ENCODE measurements at places on chromosomes 7 and 10. TPM values are rescaled to one million over a fixed set of nuclear protein-coding genes. Genes with fewer than 3 reads are reported as not detected.

Gene SVIL
- 100 TPM for total RNA-seq

Gene OR2A5
- not detected for total RNA-seq

Gene TMEM72
- total RNA-seq, result not detected

Gene CTAGE8
- 0.71 TPM for total RNA-seq

Gene CCL26
- 21.4 TPM for total RNA-seq

- peak; percentile 73 for DNase-seq
Observed at GRCh38 chr7:99010281-99010680, 131.9 kb downstream of the TRRAP start.

- DNase-seq, result no peak
Observed at GRCh38 chr7:26951407-26951950, 87.1 kb upstream of the SKAP2 start.

DNA sequence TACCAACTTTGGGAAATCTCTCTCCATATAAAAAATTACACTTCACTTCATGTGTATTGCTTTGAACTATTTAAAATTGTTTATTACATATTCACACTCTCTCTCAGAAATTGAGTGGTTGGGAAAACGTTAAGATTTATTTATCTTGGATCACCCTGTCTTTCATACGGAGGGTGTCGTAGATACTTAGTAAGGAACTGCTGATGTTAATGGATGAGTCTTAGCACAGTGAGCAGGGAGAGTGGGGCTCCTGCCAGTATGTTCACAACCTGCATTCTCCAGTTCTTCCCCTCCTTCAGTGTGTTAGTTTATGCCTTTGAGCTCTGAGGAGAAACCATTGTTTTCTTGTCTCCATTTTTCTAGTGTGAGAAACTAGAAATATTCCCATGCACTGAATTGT, 67.1 kb downstream of the CDK14 start:
- no peak for DNase-seq

- peak; percentile 72 for DNase-seq
Observed at GRCh38 chr7:157358041-157358752, 21.4 kb downstream of the DNAJB6 start.

DNA sequence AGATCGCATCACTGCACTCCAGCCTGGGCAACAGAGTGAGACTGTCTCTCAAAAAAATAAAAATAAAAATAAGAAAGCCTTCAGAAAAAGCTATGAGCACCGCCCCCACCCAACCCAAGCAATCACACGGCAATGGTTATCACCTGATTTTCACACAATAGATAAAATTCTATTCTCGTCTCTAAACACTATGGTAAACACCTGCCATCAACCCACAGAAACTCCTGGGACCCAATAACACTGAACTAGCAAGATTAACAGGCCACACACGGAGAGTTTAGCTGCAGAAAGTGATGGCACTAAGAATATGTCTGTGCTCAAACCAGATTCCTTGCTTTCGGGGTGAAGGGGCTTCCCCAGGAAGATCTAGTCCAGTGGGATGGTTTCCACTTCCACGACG, 173.8 kb downstream of the DIP2C start:
- DNase-seq, result no peak

- no peak for DNase-seq
Observed at GRCh38 chr10:43224321-43224720, 42.5 kb downstream of the RASGEF1A start.

DNA sequence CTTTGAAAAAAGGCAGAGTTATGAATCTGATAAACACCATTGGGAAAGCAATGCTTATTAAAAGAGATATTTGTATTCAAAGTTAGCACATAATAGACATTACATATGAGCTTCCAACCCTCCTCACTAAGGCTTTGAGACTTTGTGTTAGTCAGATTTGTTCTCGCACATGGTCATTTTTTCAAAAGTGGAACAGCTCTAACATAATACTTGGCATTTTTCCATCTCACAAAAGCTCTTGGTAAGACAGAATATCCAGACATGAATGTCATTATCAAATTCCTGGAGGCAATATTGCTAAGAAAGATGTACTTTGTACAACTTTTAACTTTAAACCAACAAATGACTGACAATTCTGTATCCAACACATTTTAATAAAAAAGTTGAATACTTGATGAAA, 292.4 kb upstream of the SMIM30 start:
- no peak for DNase-seq

DNA sequence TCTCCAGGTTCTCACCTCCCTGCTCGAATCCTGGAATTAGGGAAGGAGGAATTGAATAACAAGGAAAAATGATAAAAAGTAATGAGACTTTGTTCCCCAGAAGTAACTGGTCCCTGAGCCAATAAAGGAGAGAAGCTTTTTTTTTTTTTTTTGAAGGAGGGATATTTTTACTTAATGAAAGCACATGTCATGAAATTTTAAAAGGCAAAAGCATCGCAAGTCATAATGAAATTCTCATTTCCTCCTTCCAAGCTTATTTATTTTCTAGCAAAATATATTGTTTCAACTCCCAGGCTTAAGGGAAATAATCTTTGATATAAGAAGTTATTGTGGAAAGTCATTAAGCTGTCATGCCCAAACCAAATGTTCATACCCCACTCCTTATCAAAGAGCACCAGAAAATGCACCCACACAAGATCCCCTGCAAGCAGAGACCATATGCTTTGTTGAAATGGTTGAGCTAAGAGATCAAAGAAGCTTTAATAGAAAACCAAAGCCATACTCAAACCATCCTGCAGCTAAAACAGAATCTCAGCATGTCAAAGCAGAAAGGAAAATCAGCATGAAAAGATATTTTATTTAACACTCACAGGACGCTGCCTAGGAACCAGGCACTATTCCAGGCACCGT, 16.7 kb upstream of the ABCC2 start:
- no peak for DNase-seq

DNA sequence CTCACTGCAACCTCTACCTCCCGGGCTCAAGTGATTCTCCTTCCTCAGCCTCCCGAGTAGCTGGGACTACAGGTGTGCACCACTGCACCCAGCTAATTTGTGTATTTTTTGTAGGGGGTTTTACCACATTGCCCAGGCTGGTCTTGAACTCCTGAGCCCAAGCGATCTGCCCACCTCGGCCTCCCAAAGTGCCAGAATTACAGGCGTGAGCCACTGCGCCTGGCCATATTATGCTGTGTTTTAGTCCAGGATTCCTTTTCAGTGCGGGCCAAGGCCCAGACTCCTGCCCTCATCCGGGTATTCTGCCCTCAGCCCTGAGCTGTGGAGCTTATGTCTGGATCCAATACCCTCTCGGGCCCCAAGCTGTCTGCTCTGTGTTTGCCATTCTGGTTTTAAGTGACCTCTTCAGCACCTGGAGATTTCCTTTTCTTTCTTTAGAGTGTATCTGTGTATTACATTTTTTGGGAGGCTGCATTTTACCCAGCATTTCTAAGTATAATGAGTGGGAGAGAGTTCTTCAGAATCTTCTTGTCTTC, 114.9 kb downstream of the BUB3 start:
- DNase-seq, result no peak

Data from mesenteric fat pad (tissue), 1 donor.